Nephron progenitor cell (in vitro differentiated cells): ENCODE measurements at places on chromosomes 7 and 10.

DNA sequence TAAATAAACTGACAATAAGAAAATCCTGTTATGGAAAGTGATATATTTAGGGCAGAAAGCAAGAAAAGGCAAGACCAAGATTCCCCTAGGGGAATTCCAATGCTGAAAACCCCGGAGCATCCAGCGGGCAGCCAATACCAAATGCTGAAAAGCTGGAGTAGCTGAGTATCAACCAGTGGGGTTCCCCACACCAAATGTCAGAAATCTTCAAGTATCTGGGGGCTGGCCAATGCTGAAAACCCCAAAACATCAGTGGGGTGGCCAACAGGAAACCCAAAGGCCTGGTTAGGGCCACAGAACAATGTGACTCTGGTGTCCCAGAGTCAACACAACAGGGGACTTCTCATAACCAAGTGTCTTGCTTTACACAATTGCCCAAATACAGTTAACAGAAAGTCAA is 271.8 kb upstream of the CACNA2D1 start:
- no peak for DNase-seq

- DNase-seq, result no peak
Measured at GRCh38 chr7:124597509-124597908, 168.1 kb downstream of the GPR37 start.

GRCh38 chr10:61197057-61197456 is 253.1 kb upstream of the RHOBTB1 start:
- no peak for DNase-seq

GRCh38 chr7:157816086-157816485 is 479.3 kb downstream of the DNAJB6 start:
- no peak for DNase-seq

- DNase-seq, result no peak
Measured at GRCh38 chr7:5394264-5395105, 29.1 kb downstream of the TNRC18 start.

- DNase-seq, result peak; percentile 15
Measured at GRCh38 chr7:75644589-75644988, 94.2 kb downstream of the HIP1 start.

DNA sequence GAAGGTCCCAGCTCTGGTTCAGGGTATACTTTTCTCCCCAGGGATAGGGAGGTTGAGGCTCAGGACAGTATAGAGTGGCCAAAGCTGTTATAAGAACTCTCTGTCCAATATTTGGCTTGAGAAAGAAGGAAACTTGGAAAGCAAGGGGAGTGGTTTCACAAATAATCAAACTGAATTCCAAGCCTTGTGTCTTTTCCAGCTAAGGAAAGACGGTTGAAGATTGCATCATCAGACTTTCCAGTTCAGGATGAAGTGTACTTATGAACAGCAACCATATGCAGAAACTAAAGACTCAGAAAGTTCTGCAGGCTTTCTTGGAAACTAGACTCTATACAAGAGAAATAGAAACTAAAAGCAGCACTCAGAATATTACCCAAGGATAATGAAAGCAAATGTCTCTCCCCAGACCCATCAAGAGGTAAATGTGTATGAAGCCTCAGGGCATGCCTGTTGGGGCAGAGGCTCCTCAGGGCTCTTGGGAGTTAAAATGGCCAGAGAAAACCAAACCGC is 46.4 kb downstream of the RAMP3 start:
- no peak for DNase-seq

GRCh38 chr7:523347-524336 is 4.0 kb upstream of the PDGFA start:
- no peak for DNase-seq

GRCh38 chr10:31484431-31485135 is 165.6 kb downstream of the ZEB1 start:
- DNase-seq, result no peak

- no peak for DNase-seq
Measured at GRCh38 chr7:97845622-97846203, 26.5 kb downstream of the ASNS start.

- DNase-seq, result no peak
Measured at GRCh38 chr7:26724795-26725194, 139.6 kb downstream of the SKAP2 start.

DNA sequence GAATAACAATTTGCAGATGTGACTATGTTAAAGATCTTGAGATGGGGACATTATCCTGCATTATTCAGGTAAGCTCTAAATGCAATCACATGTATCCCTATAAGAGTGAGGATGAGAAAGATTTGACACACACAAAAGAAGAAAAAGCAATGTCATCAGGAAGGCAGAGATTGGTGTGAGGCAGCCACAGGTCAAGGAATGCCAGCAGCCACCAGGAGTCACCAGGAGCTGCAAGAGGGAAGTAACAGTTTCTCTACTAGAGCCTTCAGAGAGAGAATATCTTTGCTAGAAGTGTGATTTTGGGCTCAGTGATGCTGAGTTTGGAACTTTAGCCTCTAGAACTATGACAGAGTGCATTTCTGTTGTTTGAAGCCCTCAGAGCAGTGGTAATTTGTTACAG is 700.3 kb upstream of the SEMA3D start:
- DNase-seq, result no peak

- no peak for DNase-seq
Measured at GRCh38 chr7:74320645-74321221, 31.5 kb downstream of the CLIP2 start.

DNA sequence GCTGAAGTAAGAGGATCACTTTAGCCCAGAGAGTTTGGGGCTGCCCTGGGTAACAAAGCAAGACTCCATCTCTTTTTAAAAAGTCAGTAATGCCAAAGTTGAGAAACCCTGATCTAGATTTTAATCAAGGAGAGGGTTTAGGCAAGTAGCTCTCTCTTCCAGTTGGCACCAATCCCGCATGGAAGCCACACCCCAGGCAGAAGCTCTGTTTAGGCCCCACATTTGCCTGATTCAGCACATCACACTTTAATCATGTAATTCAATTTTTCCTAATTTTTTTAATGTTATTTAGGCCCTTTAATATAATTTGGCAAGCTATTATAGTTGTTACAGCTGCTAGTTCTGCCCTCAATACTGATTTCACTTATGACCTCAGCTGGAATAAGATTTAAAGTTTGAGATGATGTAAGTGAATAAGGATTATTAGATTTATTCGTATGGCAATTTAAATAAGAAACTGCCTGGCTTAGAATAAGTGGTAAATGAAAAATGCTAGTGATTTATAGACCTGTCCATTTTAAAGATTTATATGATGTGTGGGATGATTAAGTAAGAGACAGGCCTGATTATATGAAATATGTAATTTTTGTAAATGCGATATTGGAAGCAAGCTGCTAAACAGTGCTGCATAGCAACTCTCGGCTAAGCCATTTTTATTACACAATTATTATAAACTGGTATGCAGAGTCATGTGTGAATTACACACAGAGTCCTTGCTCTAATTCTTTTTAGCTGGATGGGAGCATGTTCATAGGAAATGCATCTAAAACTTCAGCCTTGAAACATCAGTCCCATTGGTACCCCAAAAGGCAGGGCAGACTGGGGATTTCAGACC is 80.2 kb upstream of the NFE2L3 start:
- no peak for DNase-seq

DNA sequence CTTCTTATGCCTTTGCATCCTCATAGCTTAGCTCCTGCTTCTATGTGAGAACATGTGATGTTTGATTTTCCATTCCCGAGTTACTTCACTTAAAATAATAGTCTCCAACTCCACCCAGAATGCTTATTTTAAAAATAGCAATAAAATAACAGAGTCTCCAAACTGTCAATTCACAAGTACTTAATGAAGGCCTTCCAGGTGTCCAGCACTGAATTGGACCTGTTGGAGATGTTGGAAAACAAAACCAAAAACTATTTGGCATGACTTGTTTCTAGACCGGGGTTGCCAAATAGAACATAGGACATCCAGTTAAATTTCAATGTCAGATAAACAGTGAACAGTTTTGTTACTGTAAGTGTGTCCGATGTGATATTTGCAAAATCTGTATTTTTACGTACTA is 208.1 kb upstream of the DKK1 start:
- no peak for DNase-seq

DNA sequence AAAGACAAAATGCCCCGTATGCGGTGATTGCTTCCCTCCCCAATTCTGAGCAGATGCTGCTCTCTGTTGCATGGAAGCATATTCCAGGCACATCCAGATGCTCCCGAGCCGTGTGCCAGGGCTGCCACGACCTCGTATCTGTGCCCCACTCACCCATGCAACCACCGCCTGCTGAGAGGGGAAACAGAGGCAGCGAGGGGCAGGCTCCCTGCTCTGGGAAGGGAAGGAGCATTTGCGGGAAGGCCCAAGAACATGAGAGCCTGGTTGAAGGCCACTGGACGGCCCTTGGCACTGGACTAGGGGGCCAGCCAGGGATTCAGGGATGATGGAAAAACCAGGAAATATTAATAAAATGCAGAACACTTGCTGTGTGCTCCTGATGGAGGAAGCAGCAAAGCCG is 89.4 kb downstream of the CTBP2 start:
- DNase-seq, result no peak

DNA sequence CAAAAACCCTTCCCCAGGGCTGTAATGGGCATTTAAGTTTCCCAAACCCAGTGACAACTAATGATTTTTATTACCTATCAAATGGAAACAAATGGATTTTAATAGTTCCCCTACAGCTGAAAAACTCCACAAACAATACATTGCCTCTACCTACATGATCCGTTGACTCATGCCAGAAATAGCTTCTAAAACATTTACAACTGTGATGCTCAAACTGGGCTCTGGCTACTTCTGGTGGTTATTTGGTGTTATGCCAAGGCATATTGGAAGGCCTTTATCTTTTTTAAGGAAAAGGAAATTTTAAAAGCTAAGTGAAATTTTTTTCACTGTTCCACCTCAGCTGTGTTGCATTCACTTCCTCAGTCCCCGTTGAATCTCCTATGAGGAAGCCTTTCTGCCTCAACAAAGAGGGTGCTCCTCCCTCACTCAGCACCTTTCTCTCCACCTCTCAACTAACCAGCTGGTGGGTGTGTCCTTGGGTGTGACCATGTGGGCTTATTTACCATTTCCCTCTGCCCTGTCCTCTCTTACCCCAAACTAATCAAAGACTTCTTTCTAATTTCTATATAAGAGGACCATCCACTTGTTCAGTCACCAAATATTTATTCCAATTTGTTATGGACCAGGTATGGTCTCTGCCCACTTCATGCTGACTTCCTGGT is 82.9 kb downstream of the PRTFDC1 start:
- DNase-seq, result no peak

DNA sequence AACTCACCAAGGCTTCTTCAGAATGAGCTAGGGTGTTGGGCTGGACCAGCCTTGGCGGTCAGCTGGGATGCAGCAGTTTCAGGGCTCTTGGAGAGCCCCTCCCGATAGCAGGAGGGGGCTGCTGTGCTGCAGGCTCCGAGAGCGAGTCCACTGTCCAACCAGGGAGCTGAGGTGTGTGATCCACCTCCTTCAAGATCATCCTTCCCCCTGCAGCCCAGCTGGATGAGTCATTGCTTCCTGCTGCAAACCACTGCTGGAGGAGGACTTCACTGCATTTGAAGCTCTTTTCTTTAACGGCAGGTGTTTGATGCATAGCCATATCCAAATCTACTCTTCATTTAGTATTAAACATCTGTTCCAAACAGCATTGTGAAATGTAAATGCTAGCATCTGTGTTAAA is 54.2 kb upstream of the EBF3 start:
- DNase-seq, result no peak

DNA sequence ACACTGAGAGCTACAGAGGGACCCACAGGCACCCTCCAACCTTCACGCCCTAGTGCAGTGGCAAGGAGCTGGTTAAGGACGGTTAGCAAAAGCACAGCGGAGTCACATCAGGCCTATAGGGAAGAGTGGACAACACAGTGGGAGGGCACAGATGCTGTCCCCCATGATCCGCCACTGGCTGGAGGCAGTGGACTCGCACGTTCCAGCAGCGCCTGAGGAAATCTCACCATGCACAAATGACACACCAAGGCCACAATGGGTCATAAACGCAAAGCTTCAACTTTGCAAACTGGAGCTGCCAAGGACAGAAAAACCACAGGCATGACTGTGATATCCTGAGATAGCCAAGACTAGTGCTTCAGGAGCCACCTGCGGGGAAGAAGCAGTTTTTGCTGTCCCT is 58.8 kb downstream of the GRB10 start:
- no peak for DNase-seq

DNA sequence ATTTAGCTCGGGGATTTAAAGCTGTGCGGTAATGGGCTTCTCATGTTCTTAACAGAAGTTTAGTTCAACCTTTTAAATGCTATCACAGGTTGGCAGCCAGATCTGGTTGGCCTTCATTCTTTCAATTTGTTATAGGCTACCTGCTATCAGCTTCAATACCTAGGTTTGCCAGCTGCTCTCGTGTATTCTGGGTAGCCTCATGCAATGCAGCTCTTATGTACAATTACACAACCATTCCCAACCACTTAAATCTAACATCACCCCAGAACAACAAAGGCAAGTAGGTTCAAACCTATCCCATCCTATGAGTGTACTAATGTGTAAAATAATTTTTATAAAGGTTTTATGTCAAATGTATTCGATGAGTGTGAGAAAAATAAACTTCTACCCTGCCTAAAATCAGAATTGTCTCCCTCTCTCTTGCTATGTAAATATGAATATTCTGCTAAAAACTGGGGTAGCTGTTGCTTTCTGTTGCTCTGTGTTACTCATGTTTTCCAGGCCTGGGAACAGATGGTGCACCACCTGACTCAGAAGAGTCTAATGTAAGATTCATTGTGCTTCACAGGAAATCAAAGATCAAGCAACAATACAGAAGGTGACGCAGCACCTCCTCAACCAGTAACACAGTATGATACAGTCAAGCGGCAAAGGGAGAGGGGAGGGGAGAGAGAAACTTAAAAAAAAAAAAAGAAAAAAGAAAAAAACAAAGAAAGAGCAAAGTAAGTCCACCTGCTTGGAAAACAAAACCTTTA is 188.6 kb downstream of the ETV1 start:
- DNase-seq, result no peak

- DNase-seq, result no peak
Measured at GRCh38 chr7:28165261-28165660, 15.3 kb downstream of the JAZF1 start.

DNA sequence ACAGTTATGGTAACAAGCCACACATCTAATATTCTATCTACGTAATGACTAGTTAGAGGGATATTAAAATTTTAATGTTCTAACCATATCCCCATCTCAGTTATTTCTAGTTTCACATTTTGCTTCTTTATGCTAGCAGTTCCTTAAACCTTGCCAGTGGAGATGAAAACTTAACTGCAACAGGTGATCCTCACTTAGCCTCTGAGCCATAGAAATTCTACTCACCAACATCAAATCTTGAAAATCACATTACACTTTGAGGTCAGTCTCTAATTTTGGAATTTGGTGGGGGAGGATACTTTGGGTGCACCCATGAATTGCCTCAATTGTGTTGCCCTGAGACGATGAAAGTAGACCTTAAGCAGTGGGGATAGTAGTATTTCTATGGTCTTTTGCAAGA is 256.4 kb downstream of the GATA3 start:
- no peak for DNase-seq
